RWPE2 (cell line): ENCODE measurements at places on chromosomes 7 and 10.

- DNase-seq = no peak
Observed at GRCh38 chr7:37728747-37729146, 45.2 kb downstream of the GPR141 start.

DNA sequence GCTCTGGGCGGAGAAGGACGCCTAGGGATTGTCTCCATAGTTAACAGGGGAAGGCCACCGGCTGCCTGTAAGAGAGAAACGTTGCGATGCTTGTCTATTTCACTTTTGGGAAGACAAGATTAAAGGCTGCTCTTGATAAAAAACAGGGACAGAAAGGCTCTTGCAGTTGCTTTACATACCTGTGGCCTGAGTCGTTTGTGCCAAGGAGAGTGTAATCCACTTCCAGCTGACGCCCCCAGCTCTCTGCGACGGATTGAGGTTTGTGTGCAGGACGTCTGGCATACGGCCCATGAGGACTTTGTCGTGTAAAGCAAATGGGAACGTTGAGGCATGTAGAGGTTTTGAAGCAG lies 1.1 kb downstream of the MAP3K8 start:
- no peak for DNase-seq

- no peak for DNase-seq
Observed at GRCh38 chr7:80095545-80095944, 39.1 kb upstream of the GNAI1 start.

DNA sequence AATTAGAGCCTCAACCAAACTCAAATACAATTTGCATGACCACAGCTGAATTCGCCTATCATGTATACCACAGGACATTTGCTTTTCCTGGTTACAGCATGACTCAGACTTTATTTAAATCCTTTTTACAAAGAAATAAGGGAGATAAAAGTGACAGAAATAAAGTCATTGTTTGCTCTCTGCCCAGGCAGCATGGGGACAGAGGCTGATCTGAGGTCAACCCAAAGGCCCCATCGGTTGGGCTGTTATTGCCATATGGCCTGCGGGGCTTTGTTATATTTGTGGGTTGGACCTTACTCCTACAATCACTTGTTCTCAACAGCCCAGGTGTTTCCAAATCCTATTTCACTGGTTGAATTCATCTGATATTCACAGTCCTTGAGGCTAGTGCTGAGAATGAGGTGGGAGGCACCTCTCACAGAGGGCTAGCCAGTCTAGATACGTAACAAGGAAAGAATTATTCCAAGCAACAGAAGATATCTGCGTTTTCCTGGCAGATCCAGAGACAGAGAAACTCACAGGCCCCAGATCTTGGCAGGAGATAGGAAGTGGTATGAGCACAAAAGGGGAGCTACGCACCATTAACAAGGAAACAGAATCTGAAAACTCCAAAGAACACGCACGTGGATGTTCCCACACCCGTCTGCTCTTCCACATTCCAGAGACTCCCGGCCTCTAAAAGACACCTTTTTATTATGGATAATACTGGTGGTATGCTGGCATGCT lies 117.3 kb downstream of the HIPK2 start:
- no peak for DNase-seq

GRCh38 chr10:97515271-97515978 lies 16.7 kb downstream of the UBTD1 start:
- DNase-seq = no peak

- DNase-seq = no peak
Observed at GRCh38 chr10:114442091-114442630, 37.9 kb upstream of the AFAP1L2 start.

- DNase-seq = no peak
Observed at GRCh38 chr10:74640134-74640921, 186.1 kb upstream of the KAT6B start.

- DNase-seq = no peak
Observed at GRCh38 chr7:73599151-73599882, 20.9 kb upstream of the TBL2 start.

DNA sequence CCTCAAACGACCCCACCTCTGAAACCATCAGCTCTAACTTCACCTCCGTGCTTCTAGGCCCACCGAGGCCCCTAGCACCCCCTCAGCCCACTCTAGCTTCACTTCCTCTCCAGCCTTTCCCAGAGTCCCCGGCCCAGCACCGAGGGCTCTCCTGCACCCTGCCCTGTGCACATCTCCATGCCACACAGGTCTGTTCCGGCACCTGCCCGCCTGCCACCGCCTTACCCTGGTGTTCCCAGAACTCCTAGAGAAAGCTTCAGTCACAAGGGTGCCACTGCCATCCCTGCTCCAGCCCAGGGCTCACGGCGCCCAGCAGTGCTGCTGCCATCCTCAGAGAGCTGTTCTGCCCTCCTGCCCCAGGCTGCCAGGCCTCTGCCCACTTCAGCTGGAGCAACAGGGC lies 61.3 kb upstream of the INSIG1 start:
- DNase-seq = no peak

DNA sequence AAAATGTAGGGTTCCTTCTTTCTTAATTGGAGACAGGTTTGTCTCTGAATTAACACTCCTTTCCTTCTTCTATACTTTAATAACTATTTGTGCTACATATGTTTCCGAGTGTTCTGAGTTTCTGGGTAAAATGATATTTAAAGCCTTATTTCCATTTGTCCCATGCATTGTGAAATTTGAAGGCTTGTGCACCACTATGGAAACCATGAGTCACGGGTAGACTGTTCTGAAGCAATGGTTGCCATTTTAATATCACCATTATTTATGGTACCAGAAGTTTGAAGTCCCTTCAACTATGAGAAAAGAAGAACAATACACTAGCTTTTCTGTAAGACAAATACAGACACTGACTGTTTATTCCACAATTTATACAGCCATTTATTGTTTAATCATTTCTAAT lies 44.7 kb upstream of the ZEB1 start:
- DNase-seq = no peak

GRCh38 chr10:51029172-51029641 lies 45.1 kb upstream of the PRKG1 start:
- DNase-seq = no peak

- no peak for DNase-seq
Observed at GRCh38 chr7:47827351-47827756, 120.9 kb downstream of the PKD1L1 start.

DNA sequence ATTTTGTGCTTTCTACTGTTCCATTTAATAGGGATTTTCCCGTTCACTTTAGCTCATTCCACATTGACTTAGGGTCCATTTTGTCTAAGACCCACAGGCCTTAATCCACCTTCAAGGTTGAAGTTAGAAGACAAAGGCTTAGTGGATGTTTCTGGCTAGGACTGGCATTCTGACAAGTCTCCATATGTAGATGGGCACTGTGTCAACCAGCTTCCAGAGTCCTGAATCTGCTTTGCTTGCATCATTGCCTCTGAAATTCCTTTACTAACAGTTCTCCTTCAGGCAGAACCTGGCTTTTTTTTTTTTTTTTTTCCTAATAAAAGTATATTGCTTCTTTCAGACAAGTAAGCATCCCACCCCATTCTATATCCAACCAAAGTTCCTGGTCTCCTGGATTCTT lies 69.6 kb upstream of the PDCD4 start:
- no peak for DNase-seq

- no peak for DNase-seq
Observed at GRCh38 chr7:80184693-80185092, 50.1 kb downstream of the GNAI1 start.

GRCh38 chr10:30742471-30742870 lies 112.9 kb upstream of the LYZL2 start:
- no peak for DNase-seq

DNA sequence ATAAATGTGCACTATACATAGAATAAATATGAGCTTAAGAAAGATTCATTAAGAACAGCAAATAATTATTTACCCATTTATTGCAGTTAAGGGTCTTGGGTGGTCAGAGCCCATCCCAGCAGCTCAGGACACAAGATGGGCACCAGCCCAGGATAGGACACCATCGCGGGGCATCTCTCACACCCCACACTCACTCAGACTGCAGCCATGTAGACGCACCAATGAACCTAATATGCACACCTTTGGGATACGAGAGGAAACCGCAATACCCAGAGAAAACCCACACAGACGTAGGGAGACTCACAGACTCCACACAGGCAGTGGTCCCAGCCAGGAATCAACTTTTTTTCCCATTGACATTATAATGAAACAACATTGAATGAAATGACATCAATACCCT lies 36.0 kb downstream of the CARD11 start:
- DNase-seq = no peak

DNA sequence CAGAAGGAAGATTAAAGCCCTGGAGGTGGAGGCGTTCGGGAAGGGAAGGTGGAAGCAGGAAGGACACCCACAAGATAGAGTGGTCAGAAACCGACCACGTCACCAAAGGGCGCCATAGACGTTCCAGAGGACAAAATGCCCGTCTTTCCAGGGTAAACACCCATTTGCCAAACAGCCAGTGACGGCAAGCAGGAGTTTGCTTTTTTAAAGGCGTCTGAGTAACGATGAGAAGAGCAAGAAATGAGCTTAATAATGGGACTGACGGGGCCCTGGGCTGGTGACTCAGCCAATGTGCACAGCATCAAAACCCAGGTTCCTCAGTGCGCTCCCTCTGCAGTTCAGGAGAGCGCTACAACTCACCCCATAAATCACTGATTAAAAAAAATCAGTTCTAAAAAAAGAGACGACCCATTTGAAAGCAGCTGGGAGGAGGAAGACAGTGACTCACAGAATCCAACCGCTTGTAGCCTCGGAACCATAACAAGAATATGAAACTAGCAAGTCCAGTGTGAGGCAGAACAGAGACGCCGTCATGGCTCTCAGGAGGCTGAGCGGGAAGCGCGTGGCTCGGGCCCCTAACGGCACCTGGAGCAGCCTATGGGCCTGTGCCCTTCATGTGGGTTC lies 5.9 kb downstream of the DIP2C start:
- no peak for DNase-seq

GRCh38 chr7:19830604-19831003 lies 57.2 kb upstream of the TMEM196 start:
- no peak for DNase-seq

GRCh38 chr7:149785402-149785801 lies 12.0 kb upstream of the ZNF467 start:
- DNase-seq = no peak

GRCh38 chr7:1236132-1236661 lies 3.5 kb downstream of the UNCX start:
- no peak for DNase-seq

GRCh38 chr10:118041316-118041715 lies 5.4 kb downstream of the RAB11FIP2 start:
- DNase-seq = no peak

GRCh38 chr7:155796381-155797261 lies 15.6 kb downstream of the SHH start:
- DNase-seq = no peak

DNA sequence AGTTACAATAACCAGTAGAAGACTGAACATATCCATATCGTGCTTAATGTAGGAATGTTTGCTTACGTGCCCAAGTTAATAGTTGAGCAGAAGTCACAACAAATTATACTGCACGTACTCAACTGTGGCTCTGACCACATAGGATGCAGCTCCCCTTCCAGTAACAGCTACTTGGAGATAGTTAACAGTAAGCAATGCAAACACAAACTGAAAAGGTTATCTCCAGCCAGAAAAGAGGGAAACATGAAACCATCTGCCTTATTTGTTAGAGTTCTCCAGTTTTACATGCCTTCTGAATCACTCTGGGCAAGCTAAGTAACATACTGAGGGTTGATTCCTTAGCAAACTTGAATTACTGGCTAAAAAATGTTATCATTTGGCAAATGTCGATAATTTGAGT lies 9.8 kb downstream of the DHX32 start:
- no peak for DNase-seq

GRCh38 chr7:106450716-106451115 lies 165.9 kb upstream of the NAMPT start:
- DNase-seq = no peak

GRCh38 chr7:81926-82756 lies 110.2 kb upstream of the FAM20C start:
- no peak for DNase-seq

- DNase-seq = no peak
Observed at GRCh38 chr10:6046773-6047611, 15.2 kb downstream of the IL2RA start.

- no peak for DNase-seq
Observed at GRCh38 chr10:72418679-72419078, 64.0 kb upstream of the DNAJB12 start.

GRCh38 chr10:101932183-101932582 lies 88.6 kb upstream of the KCNIP2 start:
- DNase-seq = no peak

- DNase-seq = no peak
Observed at GRCh38 chr7:17689361-17689902, 250.9 kb downstream of the SNX13 start.

DNA sequence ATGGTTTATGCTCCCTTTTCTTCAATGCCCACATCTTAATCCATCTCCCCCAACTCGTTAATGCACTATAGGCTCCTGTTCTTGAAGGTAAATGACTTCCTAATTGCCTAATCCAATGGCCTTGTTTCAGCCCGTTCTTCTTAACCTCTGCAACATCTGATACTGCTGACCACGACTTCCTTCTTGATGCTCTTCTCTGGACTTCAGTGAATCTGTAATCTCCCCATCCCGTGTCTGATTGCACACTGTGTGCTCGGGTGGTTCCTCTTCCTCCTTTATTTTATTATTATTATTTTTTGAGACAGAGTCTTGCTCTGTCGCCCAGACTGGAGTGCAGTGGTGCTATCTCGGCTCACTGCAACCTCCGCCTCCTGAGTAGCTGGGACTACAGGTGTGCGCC lies 58.9 kb downstream of the HIPK2 start:
- DNase-seq = no peak

- no peak for DNase-seq
Observed at GRCh38 chr10:71739358-71739900, 19.9 kb upstream of the C10orf105 start.

DNA sequence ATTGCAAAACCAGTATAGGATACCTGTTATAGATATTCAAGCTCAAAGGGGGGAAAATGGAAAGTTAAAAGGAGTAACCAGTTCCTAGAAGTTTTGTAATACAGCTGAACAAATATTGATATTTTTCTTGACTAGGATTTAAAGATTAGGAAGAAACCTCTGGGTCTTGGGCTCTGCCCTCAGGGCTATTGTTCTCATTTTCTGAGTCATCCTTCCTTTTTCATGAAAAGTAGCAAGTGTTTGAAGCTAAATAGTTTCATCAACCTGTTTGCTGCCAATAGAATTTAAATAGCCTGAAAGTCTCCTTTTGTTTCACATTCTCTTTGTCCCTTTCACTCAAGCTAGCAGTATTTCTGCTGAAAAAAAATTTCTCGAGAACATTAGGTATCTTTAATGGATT lies 1061.1 kb upstream of the GHITM start:
- DNase-seq = no peak
